Astrocyte of the hippocampus (primary cell): ENCODE measurements at places on chromosomes 5 and 9.

DNA sequence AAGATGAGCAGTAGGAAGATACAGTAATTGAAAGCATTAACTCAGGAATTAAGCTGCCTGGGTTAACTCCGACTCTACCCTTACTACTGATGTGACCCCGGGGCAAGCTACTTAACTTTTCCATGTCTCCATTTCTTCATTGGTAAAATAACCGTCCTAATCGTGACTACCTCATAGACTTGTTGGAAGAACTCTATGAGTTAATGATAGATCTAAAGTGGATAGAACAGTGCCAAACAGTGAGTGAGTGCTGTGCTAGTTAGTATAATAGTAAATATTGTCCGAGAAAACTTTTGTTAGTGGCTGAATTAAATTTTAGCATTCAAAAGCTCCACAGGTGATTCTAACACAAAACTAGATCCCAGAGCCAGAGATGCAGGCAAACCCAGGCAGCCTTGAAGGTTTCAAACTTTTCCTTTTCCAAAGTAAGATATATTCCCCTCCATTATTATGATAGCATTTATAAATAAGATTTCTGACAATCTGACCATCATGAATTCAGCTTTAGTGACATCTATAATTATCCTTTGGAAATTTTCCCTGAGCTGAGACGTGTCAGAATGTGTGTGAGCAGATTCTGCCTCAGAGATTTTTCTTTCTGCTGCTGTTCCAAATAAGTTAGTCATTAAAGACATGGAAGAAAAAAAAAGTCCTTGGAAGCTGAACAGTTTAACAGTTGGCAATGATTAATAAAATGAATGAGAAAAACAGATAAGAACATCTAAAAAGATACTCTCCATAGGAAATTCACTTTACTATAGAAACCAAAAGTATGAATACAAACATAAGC is 369.5 kb downstream of the PRELID2 start:
- DNase-seq, result no peak

DNA sequence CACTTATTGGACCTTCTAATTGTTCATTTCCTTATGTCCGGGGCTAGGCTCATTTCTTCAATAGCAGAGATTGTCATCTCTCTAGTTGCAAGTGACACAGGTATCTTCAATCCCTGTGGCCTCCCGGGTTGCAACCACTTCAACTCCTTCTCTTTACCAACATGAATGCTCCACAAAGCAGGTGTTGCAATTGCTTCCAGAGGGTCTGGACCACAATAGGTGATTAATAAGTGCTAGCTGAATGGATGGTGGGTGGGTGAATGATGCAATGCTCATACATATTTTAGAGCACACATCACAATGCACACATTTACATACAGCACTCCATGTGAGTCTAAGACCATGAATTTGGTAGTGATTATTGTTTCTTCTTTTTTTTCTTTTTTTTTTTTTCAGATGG is 2.6 kb downstream of the CEMIP2 start:
- DNase-seq, result no peak

- DNase-seq, result no peak
These were observed 102.3 kb upstream of the CDKN2B start for GRCh38 chr9:22111176-22111953.

- peak; percentile 89 for DNase-seq
These were observed at the start of gene MAP1B for GRCh38 chr5:72107131-72107900. Gene MAP1B, plus strand, starts transcription at chr5:72107475. Its CDS starts 57 bp downstream, at chr5:72107532.

DNA sequence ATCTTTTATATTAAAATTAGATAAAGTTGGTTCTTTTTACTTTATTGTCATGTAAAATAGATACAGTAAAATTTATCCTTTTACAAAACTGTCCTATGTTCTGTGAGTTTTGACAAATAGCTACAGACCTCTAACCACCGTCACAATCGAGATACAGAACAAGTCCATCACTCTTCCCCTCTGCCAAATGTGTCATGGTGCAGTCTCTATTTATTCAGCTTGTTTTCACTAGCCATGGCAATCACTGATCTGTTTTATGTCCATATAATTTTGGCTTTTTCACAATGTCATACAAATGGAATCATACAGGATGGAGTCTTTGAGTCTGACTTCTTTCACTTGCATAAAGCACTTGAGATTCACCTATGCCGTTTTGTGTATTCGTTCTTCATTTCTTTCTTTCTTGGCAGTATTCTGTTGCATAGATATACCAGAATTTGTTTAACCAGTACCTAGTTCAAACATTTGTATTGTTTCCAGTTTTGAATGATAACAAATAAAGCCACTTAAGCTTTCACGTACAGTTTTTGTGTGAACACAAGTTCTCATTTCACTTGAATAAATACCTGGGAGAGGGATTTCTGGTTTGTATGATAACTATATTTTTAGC is 273.2 kb upstream of the MPDZ start:
- DNase-seq, result no peak

DNA sequence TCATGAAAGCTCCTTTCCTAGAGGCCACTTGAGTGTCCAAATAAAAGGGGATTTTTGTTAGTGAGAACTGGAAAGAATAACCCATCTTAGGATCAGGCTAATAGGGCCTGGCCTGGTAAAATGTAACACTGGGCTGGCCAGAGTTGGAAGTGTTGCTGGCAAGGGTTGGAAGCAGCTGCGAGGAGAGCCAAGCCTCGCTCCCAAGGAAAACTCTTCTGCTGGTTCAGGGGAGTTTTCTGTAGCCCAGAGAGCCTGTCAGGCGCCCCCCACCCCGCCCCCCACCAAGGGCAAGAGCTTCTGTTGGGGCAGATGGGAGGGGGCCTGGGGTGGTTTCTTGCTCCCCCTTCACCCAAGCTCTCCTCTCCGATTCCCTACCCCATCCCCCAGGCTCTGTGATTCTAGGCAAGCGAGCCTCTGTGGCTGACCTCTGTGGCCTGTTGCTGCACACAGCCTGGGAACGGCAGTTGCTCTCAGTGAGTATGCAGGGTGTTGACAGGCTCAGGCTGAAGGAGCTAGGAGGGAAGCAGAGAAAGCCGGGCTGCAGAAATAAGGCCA is 547.8 kb downstream of the CCDC171 start:
- no peak for DNase-seq

DNA sequence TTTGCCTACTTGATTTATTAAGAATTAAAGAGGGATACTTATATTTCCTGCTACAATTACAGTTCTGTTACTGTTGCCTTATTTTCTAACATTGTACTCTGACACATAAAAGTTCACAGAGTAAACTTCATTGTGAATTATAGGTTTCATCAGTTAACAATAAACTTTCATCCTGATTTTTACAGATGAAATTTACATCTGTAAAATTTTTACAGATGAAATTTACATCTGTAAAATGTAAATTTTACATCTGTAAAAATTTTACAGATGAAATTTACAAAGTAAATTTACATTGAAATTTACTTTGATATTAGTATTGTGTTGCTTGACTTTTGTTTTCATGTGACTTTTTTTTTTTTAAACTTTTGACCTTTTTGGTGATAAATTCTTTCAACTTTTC is 9.3 kb downstream of the ZBTB43 start:
- DNase-seq, result no peak

- DNase-seq, result no peak
These were observed 4.0 kb downstream of the TENT4A start for GRCh38 chr5:6717247-6717646.

GRCh38 chr5:132059696-132060500 is 557 bp upstream of the IL3 start:
- no peak for DNase-seq

- no peak for DNase-seq
These were observed 71.9 kb downstream of the MFAP3 start for GRCh38 chr5:154110716-154111115.

DNA sequence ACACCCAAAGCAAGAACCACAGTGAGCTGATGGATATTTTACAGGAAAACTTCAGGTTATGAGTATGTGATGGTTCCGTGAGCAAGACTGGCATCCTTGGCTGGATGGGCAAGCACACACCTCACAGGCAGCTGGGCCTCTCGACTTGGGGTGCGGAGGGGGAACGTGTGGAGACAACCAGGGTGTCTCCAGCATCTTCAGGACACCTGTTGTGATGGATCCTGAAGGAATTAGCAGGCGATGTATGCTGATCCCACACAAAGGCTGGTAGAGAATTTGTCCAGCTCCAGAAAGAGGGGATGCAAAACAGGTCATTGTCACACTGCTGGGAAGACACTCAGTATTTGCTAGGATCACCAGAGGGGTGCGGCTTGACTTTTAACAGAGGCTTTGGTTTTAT is 42.7 kb downstream of the SECISBP2 start:
- DNase-seq, result no peak
